ENCODE measurements at places on chromosomes 12 and 14.

DNA sequence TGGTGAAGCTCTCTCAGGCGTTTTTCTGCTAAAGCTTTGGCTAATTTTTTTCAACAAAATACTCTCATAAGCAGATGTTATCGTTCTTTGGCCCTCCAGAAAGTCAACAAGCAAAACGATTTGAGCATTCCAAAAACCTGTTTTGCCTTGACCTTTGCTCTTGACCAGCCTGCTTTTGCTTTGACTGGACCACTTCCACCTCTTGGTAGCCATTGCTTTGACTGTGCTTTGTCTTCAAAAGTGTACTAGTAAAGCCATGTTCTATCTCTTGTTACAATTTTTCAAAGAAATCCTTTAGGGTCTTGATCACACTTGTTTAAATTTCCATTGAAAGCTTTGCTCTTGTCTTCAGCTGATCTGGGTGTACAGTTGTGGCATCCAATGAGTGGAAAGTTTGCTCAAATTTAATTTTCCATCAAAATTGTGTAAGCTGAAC, 10.7 kb upstream of the ARID4A start:
- DNase-seq = no peak

- DNase-seq = no peak
Measured at GRCh38 chr12:9347328-9348127, 139.3 kb upstream of the PZP start.

DNA sequence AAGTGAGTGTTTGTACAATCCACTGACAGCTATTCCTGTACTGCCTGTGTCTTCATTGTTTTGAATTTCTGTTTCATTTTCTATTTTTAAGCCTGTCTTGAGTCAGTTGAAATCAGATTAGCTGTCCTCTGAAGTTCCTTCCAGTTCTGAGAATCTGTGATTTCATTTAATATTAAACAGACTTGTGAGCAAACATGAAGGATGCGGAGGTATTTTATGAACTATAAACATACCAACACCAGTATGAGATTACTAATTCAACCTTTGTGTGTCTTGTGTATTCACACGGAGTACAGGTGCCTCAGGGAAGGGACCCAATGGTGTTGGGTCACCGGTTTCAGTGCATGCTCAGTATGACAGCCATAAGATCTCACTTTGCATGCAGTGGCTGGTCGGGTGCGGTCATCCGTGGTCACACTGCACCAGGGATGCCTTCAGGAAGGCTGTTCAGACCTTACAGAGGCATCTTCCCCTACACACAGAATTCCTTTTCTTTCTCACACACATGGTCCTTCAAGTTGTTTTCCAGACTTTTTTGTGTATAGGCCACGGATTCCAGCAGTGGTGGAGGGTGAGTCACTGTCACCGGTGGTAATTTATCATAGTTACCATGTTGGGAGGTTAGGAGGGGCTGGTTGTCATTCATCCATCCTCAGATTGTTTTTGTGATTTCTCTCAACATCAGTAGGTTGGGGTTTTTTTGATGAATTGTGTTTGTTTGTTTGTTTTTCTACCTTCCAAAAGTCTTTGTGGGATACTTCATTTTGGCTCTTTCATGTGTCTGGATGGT, 103.0 kb upstream of the SFSWAP start:
- DNase-seq = no peak

- DNase-seq = no peak
Measured at GRCh38 chr14:91327250-91327595, 82.7 kb upstream of the GPR68 start.

- DNase-seq = no peak
Measured at GRCh38 chr12:6698352-6699046, 2.1 kb downstream of the PIANP start.

- no peak for DNase-seq
Measured at GRCh38 chr12:57483466-57483865, 3.8 kb upstream of the ARHGAP9 start.

- DNase-seq = no peak
Measured at GRCh38 chr12:49111206-49111605, 559 bp upstream of the LMBR1L start.

DNA sequence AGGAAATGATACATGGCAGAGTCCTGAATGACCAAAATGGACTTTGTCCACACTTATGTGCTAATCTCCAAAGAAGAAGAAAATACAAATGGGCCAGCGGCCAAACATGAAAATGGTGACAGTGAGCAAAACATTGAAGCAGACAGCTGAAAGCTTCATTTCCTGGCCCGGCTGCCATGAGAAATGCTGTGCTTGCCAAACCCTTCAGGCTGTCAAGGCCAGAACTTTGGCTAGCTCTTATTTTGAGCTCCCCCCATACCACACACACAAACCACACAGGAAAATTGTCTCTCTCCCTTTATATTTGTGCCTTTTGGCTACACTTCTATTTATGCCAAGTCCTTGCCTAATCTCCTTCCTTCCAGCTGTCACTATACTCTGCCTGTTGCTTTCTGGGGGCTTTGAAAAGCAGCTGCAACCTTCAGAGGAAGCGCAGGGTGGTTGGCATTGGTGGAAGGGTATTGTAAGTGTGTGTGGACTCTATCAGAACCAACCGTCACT, 323.8 kb downstream of the RAD51B start:
- DNase-seq = no peak

GRCh38 chr12:102977945-102978706, 20.7 kb downstream of the ASCL1 start:
- no peak for DNase-seq

- DNase-seq = no peak
Measured at GRCh38 chr14:68157971-68158371, 338.4 kb downstream of the RAD51B start.

GRCh38 chr14:100142073-100143040, 17.1 kb downstream of the DEGS2 start:
- no peak for DNase-seq

DNA sequence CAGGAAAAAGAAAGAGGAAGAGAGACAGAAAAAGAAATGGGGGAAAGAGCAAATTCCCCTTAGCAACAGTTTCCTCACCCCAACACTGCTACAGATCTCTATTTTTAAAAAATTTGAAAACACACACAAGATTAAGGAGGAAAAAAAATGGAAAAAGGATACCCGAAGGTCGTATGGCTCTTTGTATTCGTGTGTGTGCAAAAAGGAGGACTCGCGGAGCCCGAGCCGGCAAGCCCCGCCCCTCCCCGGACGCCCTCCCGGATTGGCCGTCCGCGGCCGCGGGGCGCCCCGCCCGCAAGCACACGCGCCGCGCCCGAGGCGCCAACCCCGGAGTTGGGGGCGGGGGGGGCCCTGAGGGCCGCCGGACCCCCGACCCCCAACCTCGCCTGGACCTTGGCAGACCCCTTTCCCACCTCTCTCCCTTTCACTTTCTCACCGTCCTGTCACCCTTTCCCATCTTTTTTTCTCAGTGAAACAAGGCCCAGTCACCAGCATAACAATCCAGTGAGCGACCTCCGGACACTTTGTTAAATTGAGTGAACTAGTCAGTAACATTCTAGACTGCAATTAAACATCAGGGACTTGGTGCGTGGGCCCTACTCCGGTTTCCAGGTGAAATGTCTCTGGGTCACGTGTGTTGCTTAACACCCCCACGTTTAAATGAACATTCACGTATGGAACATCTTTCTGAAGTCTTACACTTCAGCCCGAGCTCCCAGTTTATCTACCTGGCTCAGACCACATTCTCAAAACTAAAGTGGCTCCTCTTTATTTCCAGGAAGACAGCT, at the start of gene C14orf93:
TSS of gene C14orf93 (minus strand) at position 205 of the 788 bp plus-strand sequence. CDS start 11,120 bp downstream, outside the sequence.
- DNase-seq = peak; percentile 76

GRCh38 chr12:120702637-120703036, 7.6 kb upstream of the UNC119B start:
- no peak for DNase-seq

GRCh38 chr14:51960866-51961265, 28.5 kb upstream of the RTRAF start:
- DNase-seq = no peak

GRCh38 chr14:88831284-88831683, 6.8 kb downstream of the TTC8 start:
- DNase-seq = no peak

DNA sequence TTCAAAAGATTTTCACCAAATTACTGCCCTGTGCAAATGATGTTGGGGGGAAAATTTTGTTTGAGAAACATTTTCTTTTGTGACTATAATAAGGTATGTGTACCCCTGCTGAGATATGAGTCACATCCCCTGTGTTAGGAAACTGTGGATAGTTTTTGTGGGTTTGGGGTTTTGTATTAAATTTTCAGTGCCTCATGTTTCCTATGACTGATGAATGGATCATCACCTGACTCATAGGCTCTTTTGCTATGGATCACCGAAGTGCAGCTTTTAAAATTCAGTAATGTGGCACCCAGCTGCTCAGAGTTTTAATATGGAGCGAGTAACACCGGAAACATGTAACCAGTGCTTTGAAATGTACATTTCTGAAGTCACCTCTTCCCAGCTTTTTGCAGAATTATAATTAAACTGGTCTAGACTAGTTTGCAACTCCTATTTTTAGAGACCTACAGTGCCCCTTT, 167.4 kb upstream of the HMGA2 start:
- no peak for DNase-seq

- no peak for DNase-seq
Measured at GRCh38 chr12:45458238-45458637, 242.3 kb downstream of the ANO6 start.

GRCh38 chr14:33516898-33517436, 433.9 kb downstream of the EGLN3 start:
- no peak for DNase-seq

DNA sequence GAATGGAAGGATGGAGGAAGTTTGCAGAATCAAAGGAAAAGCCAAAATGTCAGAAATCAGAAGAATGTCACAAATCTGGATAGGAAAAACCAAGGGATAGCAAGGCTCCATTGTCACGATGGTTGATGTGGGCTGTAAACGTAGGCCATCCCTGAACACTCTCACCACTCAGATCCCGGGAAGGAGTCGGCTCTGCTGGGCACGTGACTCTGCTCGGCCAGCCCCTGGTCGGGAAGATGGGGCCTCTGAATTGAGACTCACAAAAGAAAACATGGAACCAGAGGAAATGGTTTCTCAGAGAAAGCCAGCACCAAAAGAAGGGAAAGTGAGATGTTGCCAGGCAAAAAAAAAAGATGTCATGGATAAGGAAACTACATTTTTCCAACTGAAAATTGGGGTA, 26.2 kb downstream of the TCP11L2 start:
- no peak for DNase-seq

- no peak for DNase-seq
Measured at GRCh38 chr12:2958432-2959191, 585 bp upstream of the TEAD4 start.

DNA sequence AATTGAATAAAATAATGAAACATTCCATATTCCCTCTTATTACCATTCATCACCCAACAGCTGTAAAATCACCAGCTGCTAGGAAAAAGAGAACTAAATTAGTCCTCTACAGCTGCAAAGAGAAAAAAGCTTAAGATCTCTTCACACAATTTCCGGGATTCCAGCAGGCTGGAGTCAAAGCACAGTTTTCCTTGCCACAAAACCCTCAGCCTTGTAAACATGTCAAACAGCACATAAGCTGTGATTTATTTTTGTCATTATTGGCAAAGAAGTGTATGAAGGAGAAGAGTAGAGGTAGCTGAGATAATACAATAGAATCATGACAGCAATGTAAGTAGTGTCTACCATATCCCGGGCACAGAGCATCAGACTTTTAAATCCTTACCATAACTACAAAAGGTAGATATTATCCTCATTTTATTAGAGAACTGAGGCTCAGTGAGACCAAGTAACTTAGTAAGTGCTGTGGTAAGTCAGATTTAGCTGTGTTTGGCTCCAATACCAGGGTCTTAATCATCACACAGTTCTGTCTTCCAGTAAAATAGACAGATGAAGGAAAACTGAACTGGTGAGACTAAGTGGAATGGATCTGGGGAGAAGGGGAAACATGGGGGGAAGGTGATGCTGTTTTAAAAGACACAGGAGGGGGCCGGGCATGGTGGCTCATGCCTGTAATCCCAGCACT, 57.3 kb downstream of the NTN4 start:
- no peak for DNase-seq

GRCh38 chr14:35234012-35234805, 58.0 kb upstream of the PSMA6 start:
- no peak for DNase-seq

- no peak for DNase-seq
Measured at GRCh38 chr14:105888151-105888550, 361.8 kb downstream of the TMEM121 start.

- no peak for DNase-seq
Measured at GRCh38 chr12:104672501-104673265, 215.9 kb downstream of the CHST11 start.

DNA sequence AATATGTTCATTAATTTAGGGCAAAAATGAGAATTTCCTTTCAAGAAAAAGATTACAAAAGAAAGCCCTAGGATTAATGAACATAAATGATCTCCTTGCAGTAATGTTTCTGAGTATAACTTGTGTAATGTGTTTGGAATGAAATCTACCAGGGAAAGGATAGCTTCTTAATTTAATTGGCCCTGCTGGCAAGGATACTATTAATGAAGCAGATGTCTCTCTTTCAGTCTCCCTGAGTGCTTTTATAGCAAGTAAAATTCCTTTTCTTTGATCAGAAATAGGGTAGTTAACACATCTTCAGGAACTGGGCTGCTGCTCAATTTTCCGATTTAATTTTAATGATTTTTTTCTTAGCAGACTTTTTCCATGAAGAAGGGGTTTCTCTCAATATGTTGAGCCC, 379.4 kb upstream of the PDE3A start:
- DNase-seq = no peak

GRCh38 chr12:114342656-114343055, 63.3 kb downstream of the TBX5 start:
- DNase-seq = no peak

GRCh38 chr12:67982164-67982563, 7.1 kb upstream of the IFNG-AS1 start:
- DNase-seq = no peak

DNA sequence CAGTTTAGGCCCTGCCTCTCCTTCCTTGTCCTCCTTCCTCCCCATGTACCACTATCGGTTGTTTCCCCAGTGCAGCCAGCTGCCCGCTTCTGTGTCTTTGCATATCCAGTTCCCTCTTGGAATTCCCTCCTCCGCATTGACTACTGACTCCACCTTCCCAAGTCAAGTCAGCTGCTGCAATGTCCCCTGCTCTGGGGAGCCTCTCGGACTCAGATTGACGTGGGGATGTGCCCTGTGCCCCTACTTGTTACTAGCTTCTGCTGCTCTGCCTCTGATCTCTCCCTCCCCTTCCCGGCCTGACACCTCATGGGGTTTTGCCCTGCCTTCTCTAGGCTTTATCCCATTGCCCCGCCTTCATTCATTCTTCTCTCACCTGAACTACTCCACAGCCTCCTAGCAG, 2.1 kb upstream of the CD9 start:
- DNase-seq = no peak

DNA sequence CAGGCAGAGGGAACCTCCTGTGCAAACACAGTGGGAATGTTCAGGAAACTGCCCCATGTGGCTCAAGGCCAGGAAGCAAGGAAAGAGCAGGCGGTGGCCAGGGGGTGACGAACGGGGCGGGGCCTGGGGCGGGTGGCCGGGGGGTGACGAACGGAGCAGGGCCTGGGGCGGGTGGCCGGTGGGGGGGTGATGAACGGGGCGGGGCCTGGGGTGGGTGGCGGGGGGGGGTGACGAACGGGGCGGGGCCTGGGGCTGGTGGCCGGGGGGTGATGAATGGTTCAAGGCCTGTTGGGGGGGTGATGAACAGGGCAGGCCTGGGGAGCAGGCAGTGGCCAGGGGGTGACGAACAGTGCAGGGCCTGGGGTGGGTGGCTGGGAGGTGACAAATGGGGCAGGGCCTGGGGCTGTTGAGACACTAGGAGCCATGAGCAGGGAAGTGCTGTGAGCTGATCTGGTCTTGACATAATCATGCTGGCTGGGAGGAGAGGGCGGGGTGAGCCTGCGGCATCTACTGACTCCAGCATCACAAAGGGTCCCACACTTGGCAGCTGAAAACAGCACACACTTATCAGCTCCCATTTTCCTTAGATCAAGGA, 62.7 kb upstream of the FBRSL1 start:
- no peak for DNase-seq

- DNase-seq = no peak
Measured at GRCh38 chr12:57452937-57453509, 2.1 kb upstream of the INHBE start.
